ENCODE measurements at places on chromosomes 2 and 18.

- no peak for DNase-seq
Observed at GRCh38 chr2:22560021-22560420, 825.0 kb upstream of the KLHL29 start.

GRCh38 chr2:30300456-30301221, 69.3 kb downstream of the LBH start:
- DNase-seq = no peak

GRCh38 chr2:53786352-53786704, 425 bp downstream of the ASB3 start:
- peak; percentile 34 for DNase-seq

DNA sequence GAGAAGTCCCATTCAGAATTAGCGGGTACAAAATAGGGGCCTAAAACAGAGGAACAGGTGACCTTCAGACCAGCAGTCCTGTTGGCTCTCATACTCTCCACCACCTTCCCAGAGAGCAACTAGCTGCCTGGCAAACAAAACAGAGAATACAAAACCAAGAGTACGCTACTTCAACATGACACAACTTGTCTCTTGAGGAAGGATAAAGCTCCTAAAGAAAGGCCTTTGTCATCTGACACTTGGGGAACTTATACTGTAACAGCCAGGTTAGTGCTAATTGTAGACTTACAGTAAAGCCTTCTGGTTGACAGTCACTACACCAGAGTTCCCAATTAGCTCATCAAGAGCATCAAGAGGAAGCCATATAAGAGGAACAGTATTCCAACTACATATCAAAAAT, 282.1 kb upstream of the NT5C1B start:
- DNase-seq = no peak

DNA sequence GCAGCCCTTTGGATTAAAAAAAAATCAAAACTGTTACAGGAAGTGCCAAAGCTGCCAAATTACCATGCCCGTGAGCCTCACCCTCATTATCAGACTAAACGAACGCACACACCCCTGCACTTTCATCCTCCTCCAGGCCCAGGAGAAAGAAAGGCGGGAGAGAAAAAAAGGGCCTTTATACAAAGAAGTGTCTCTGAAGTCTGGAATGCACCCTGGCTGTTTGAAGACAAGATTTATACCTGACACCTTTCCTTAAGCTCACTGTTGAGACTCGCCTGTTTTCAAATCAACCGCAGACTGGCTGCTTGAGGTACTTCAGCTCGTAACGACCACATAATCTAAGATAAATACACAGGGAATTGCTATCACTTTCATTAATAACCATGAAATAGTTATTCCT, 31.0 kb downstream of the EDAR start:
- DNase-seq = no peak

DNA sequence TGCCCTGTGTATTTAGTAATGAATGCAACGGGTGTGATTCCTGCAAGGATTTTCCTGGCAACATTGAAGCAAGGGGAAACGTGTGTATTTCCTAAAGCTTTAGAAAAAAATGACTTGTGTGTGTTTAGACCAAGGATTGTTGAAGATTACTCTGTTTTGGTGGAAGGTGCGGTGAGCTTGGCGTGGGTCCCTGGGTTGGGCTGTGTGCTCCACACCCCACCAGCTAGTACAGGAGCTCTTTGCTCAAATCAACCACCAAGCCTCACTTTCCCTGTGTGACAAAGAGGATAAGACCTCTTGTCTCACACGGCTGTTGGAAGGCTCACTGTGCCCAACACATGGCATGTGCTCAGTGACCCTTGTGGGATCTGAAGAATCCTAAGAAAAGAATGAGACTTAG, 21.4 kb upstream of the GREB1 start:
- no peak for DNase-seq

DNA sequence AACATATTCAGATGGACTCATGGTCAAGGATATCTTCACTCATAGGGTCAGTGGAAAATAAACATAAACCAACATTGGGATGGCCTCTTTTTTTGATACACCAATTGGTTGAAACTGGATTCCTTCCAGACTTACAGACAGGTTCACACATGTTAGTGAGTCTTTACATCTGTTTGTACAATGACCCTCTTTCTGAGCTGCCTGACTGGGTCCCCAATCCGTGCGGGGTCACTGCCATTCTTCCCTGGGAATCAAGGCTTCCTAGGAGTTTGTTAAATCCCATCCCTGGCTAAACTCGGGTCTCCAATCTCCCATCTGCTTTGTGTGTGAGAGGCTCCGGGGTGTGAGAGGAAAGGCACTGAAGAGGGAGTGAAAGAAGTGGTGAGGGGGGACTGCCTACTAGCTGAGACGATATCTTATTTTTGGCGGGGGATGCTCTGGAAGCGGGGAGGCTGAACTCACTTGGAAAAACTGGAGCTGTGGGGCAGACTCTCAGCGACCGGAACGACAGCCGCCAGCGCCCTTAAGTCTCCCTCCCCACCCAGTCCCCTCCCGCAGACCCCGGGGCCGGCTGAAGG, 487 bp downstream of the STARD6 start:
- no peak for DNase-seq

DNA sequence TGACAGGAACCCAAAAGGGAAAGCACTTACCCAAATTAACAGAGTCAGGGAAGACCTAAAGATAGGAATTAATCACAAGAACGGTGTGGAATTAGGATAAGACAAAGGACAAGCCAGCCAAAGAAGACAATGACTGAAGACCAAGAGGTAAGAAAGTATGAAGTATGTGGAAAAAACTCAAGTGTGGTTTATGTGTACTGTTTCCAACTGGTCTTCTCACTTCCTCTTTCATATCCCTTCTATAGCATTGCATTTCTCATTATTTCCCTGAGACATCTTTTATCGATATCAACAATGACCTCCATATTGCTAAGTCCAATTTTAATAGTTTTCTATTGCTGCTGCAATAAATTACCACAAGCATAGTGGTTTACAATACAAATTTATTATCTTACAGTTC, 313.5 kb upstream of the SLC39A10 start:
- no peak for DNase-seq

DNA sequence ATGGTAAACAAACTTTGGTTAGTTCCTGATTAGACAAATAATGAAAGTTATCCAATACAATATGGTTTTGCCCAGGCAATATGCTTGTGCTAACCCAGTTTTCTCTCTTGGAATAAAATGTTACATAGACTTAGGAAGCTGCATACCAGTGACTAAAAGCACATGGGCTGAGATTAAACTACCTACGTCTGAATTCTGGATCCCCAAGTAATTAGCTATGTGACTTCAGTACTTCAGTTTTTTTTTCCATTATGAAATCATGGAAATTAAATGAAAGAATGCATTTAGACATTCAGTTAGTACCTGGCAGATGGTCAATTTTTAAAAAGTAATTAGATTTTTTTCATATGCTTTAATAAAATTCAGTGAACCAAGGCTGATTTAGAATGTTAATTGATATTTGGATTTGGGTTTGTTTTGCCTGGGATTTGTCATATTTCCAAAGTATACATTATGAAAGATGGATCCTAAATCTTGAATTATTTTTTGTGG, 213.9 kb downstream of the PTH2R start:
- DNase-seq = no peak

DNA sequence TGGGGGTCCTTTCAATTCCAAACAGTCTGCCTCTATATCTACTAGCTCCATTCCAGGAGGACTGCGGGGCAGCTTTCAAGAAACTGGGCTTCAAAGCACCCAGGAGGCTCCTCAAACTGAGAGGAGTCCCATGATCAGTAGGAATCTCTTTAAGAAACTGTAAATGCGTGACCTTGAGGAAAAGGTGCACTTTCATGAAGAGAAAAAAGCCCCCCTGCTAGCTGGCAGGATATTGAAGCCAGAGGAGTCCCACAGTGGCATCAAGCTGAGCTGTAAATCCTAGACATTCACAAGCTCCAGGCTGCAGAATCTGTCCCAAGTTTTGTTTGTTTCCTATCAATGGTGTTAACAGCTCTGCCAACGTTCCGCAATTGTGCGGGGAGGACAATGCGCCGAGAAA, 790.1 kb downstream of the SLC4A3 start:
- DNase-seq = peak; percentile 32

- no peak for DNase-seq
Observed at GRCh38 chr2:152072011-152072410, 26.8 kb downstream of the CACNB4 start.

DNA sequence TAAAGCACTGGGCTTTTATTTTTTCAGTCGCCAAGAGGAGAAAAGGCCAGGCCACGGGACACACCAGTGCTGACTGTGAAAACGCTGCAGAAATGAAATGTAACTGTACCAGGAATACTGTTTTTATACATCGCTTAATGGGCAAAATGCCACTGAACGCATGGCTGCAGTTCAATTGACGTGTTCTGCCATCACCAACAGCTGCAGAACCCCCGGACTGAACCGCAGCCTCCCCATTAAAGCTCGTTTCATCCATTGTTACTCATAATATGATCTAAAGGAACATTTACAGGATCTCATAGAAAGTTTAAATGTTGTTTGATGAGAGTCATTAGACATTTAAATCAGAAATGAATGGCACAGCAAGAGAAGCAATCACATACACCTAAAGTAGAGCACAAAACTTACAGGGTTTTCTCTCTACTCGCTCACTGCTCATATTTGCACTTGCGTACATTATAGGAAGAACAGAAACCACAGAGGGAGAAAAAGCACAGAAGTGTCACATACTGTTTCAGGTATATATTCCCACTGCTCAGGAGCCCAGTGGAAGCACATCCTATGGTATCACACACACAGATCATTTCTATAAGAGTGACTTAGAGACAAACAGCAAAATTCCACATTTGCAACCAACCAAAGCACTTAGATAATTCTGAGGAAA, 35.3 kb downstream of the TCF4 start:
- no peak for DNase-seq

GRCh38 chr2:205712508-205712907, 30.2 kb downstream of the NRP2 start:
- no peak for DNase-seq

DNA sequence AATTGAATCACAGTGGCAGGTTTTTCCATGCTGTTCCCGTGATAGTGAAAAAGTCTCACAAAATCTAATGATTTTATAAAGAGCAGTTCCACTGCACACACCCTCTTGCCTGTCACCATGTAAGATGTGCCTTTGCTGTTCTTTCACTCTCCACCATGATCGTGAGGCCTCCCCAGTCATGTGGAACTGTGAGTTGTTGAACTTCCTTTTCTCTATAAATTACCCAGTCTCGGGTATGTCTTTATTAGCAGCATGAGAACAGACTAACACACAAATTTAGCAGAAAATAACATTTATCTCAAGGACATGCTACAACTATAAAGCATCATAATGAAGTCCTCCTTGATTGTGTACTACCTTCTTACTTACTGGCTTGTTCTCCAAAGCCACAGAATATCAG, 1526.0 kb downstream of the LRP1B start:
- DNase-seq = no peak

DNA sequence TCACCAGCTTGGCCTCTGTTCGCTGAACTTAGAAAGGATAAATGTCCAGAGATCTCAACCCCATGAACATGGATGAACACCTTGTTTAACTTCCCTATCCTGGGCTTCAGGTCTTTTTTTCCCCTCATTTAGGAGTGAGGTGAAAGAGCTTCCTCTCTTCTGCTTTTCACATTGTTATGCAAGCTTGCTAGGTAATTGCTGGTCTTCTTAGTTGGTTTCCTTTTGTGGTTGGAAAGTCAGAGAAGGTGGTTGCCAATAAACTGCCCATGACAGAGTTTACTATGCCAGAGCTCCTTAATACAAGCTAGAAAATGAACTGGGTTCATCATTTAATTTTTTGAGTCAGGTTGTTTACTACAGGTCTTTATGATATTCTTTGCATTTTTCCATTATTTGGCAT, 16.6 kb downstream of the SLC9A4 start:
- DNase-seq = no peak

DNA sequence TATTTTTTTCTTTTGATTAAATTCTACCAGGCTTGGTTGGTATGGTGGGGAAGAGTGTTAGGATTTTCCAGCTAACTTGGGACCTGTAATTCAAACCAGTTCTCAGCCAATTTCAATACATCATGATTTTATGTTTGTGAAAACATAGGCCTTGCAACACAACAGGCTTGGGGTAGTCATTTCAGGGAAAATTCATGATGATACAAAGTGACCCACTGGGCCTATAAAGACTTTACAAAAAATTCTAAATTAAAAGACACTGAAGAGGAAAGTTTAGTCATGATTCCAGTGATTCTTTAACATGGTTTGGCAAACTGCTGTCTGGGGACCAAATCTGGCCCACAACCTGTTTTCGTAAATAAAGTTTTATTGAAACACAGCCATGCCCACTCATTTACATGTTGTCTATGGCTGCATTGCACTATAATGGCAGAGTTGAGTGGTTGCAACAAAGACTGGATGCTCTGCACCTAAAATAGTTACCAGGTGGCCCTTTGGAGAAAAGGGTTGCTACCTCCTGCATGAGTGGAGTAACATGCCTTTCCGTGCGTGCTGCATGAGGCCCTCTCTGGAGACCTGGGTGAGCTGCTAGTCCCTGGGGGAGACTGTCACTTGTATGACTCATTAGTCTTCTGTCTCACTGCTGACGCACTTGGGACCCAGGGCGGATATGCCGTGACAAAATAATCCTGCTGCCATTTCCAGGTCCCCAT, 73.6 kb downstream of the NPAS2 start:
- no peak for DNase-seq

GRCh38 chr2:3453190-3453999, 65.9 kb downstream of the ADI1 start:
- no peak for DNase-seq

DNA sequence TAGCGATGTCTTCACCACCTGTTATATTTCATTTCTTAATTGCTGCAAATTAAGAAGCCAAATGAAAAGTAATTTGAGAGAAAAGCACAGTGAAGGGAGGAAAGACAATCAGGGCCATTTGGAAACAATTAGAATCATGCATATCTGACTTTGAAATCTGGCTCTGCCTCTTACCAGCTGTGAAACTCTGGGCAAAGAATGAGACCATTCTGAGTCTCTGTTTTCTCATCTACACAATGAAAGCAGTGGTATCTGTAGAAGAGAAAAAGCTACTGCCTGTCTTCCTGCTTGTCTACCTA, 334.5 kb upstream of the CYRIA start:
- no peak for DNase-seq

- no peak for DNase-seq
Observed at GRCh38 chr2:124121106-124121505, 96.0 kb downstream of the CNTNAP5 start.

GRCh38 chr2:44301111-44301510, 25.8 kb downstream of the SLC3A1 start:
- no peak for DNase-seq

GRCh38 chr18:12309683-12310198, 1.7 kb downstream of the TUBB6 start:
- DNase-seq = no peak

DNA sequence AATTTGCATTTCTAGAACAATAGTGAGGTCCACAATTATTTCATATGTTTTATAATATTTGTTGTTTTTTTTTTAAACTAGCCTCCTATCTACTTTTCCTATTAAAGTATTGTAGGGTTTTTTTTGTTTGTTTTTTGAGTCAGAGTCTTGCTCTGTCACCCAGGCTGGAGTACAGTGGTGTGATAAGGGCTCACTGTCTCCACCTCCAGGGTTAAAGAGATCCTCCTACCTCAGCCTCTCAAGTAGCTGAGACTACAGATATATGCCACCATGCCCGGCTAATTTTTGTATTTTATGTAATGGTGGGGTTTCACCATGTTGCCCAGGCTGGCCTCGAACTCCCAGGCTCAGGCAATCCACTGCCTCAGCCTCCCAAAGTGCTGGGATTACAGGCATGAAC, 122.5 kb downstream of the SLC39A10 start:
- no peak for DNase-seq

All from H9 (cell line).